ENCODE measurements at places on chromosomes 4 and X.

DNA sequence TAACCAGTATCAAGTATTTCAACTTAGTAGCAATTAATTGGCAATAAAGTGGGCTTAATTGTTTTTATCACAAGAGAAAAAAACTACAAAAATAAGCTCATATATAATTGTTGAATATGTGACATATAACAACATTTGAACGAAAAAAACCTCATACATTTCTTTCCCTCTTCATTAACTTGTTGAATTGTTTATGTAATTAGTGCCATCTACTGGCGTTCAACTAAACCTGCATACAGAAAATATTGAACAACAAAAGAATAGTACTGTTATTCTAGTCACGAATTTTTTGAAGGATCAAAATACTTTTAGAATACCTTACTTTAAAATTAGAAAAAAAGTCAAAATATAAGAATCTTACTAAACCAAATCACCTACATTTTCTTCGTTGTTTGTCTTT is 586.5 kb upstream of the FTHL17 start:
- DNase-seq: peak; percentile 51

DNA sequence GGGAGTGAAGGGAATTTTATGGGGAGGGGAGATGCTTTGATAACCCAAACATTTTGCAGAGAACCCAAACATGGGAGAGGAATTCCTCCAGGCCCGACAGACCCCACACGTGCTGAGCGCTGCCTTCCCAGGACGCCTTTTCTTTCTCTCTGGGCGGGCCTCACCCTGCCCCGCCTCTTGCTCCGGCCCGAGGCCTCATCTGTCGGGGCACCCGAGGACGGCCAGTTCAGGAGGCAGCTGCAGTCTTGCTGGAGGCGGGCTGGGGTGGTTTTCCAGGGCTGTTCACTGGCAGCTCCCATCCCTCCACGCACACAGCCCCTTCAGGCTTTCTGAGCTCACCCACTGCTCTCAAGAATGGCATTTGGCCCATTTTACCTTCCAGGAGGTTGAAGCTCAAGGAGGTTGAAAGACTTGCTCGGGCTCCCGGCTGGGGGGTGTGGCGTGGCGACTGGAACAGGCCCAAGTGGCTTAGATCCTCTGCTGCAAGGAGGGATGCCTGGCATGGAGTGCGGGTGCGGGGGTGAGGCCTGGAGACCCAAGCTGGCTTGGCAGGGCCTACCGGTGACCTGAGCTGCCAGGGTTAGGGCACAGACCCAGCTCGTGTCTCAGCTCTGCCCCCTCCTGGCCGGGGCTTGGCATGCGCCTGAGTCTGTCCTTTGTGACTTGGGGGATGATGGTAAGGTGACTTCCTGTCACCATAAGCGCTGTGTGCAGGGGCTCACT is 99.2 kb downstream of the PSAPL1 start:
- DNase-seq: peak; percentile 84

DNA sequence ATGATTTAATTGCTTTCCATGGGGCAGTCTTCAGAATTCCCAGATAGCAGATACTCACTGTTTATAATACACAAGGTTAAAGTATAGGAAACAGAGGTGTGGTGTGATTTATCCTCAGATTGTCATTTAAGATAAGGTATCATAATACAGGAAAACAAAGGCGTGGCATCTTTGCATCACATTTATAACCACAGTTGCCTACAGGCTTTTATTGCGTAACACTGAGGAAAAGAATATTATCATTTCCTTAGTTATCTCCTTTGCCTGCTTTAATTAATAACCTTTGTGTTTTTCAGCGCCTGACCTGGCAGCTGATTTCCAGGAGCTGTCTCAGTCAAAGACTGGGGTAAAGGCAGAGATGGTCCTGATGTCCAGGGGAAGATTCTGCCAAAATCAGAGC is 68.8 kb downstream of the SSX7 start:
- DNase-seq: no peak

DNA sequence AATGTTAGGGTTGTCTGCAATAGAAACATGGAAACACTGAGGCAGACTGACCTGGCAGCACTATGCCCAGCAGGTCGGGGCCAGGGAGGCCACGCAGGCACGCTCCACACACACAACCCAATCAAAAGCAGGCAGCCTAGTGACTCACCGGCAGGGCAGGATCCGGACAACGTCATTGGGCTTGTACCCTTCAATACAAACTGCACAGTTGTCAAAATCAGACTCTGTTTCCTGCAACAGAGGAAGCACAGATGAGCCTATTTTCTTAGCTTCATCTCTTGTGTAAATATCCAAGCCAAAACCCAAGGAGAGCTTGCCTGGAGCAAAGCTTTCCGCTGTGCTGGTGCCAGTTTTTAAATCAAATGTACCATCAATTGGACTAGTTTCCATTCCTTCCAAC is 185.8 kb downstream of the RNF150 start:
- no peak for DNase-seq

- no peak for DNase-seq
Measured at GRCh38 chr4:55884851-55885219, 31.4 kb downstream of the EXOC1 start.

DNA sequence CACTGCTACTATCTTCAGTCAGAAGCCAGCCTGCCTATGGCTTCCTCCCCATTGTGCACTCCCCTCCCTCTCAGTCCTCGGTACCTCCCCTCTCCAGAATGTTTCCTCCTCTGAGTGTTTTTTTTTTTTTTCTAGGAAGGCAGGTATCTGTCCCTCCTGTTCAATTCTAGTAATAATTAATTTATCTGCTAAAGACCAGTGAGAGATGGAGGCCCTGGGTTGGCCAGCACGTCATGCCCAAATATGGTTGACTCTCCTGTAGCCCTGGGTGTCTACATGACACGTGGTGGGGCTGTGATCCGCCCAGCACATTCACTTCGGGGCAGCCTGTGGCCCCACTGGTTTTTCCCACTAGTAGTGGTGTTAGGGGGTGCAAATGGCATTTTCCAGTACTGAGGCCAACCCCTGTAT is 1.8 kb downstream of the FLNA start:
- DNase-seq: no peak

- DNase-seq: no peak
Measured at GRCh38 chrX:1860936-1861594, 246.2 kb downstream of the ASMT start.

- DNase-seq: peak; percentile 18
Measured at GRCh38 chr4:187618701-187619281, 376.8 kb upstream of the ZFP42 start.

DNA sequence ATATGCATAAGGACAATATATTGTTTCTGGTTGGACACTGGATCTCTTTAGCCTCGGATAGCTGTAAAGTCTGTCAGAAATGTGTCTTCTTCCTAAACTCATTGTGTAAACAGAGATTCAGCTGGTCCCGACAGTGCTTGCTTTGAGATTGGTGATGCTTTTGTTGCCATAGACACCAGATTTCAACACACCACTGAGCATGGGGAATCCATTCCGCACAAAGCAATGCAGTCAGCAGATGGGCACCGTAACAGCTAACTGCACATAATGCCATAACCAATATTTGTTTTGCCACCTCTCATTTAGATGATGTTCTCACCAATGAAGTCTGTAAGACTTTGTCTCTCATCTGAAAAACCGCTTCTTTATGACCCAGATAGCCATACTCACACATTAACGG is 33.3 kb upstream of the FAM47C start:
- DNase-seq: no peak

GRCh38 chrX:54049801-54050200 is 5.5 kb upstream of the PHF8 start:
- DNase-seq: no peak
